Uterus (tissue), 4 donors: ENCODE measurements at places on chromosomes 3 and 15. TPM values are rescaled to one million over a fixed set of nuclear protein-coding genes. Genes with fewer than 3 reads are reported as not detected.

DNA sequence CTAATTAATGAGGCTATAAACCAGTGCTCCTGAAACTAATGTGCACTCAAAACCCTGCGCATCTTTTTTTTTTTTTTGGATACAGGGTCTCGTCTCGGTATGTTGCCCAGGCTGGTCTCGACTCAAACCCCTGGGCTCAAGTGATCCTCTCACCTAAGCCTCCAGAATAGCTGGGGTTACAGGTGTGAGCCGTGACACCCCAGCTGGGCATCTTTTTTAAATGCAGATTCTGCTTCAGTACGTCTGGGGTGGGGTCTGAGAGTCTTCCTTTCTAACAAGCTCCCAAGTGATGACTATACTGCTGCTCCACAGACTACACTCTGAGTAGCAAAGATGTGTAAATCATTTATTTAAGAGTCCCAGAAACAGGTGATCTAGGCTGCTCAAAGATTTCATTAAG, 73.0 kb downstream of the BFSP2 start:
- no peaks in the 10 kb centered on the region for H3K4me1 ChIP-seq
- no peak overlapping the region for H3K4me3 ChIP-seq
- DNase-seq, result no peak
- H3K27me3 ChIP-seq, result no peaks in the 10 kb centered on the region

- no peaks in the 10 kb centered on the region for H3K27me3 ChIP-seq
- no peak for DNase-seq
- no peak overlapping the region for H3K4me3 ChIP-seq
- H3K4me1 ChIP-seq, result no peaks in the 10 kb centered on the region
- no peak overlapping the region for H3K27ac ChIP-seq
Measured at GRCh38 chr3:53593611-53594010, 99.2 kb downstream of the CACNA1D start.

- no peaks in the 10 kb centered on the region for H3K36me3 ChIP-seq
- no peak for DNase-seq
- no peak overlapping the region for H3K4me3 ChIP-seq
- H3K27me3 ChIP-seq, result no peaks in the 10 kb centered on the region
- H3K27ac ChIP-seq, result peak overlapping the region; percentile 18
Measured at GRCh38 chr3:9230596-9230995, 18.9 kb downstream of the SRGAP3 start.

GRCh38 chr3:157607826-157608405, 104.7 kb upstream of the VEPH1 start:
- H3K36me3 ChIP-seq, result no peaks in the 10 kb centered on the region
- no peak overlapping the region for H3K27ac ChIP-seq
- no peak overlapping the region for H3K4me3 ChIP-seq
- no peaks in the 10 kb centered on the region for H3K27me3 ChIP-seq
- no peak for DNase-seq

DNA sequence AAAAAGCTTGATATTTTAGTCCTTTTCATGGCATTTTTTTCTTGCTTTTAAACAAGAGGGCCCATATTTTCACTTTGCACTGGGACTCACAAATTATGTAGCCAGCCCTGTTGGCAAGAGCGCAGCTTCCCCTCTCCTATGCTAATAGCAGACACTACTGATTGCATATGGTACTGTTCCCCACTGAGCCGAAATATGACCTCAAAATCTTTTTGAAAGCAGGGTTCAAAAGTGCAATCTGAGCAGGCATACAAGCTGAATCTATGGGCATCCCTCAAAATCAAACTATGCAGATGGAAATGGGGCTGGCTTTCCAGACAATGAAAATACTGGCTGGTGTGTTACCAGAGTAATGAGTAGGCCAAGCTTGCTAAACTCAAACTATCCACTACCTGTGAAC, 225.2 kb upstream of the SETMAR start:
- H3K27me3 ChIP-seq, result no peaks in the 10 kb centered on the region
- no peaks in the 10 kb centered on the region for H3K4me1 ChIP-seq
- H3K36me3 ChIP-seq, result no peaks in the 10 kb centered on the region
- no peak for DNase-seq
- H3K4me3 ChIP-seq, result no peak overlapping the region
- no peak overlapping the region for H3K27ac ChIP-seq

- H3K27ac ChIP-seq, result no peak overlapping the region
- H3K4me3 ChIP-seq, result no peak overlapping the region
- H3K27me3 ChIP-seq, result no peaks in the 10 kb centered on the region
Measured at GRCh38 chr3:135141672-135142071, 346.6 kb downstream of the EPHB1 start.

DNA sequence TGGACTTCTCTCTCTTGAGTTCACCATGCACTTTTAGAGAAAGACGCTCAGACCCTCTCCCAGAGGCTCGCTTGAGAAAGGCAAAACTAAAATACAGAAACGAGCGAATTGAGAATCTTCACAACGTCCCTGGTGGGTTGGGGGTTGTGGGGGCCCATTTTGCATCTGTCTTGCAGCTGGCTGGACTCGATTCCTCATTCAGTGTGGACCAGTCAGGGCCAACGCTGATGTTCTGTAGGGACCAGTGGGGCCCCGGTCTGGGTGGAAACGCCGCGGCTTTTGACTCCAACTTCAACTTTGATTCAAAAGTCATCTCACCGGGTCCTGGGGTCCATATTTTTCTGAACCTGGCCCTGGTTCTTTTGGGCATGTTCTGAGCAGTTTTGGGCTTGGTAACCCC, 68.1 kb downstream of the SLC6A6 start:
- no peak for DNase-seq
- H3K4me3 ChIP-seq, result no peak overlapping the region
- H3K36me3 ChIP-seq, result no peaks in the 10 kb centered on the region
- H3K27me3 ChIP-seq, result no peaks in the 10 kb centered on the region
- peaks cover 19% of the 10 kb centered on the region for H3K4me1 ChIP-seq

GRCh38 chr3:12266038-12266437, 22.8 kb upstream of the PPARG start:
- H3K27ac ChIP-seq, result peak overlapping the region; percentile 3
- H3K4me3 ChIP-seq, result no peak overlapping the region
- no peak for DNase-seq
- H3K27me3 ChIP-seq, result no peaks in the 10 kb centered on the region
- H3K4me1 ChIP-seq, result no peaks in the 10 kb centered on the region

- DNase-seq, result no peak
- peak overlapping the region; percentile 66 for H3K27ac ChIP-seq
- H3K27me3 ChIP-seq, result no peaks in the 10 kb centered on the region
- no peaks in the 10 kb centered on the region for H3K36me3 ChIP-seq
Measured at GRCh38 chr3:42022355-42022754, 60.5 kb upstream of the ULK4 start.

DNA sequence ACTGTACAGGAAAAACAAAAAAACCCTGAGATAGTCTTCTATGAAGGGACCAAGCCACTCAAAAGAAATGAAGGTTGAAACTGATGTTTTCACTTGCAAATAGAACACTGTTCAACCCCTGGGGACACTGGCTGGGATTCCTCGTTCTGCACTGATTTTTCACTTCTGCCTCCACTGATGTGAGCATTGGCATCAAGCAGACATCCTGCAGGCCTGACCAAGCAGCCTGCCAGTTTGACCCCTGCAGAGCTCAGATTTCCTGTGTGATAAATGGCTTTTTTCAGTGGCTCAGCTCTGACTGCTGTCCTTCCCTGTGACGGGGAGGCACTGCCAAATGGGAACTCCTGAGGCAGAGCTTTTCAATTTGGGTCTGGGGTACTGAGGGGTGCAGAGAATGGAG, 50.0 kb downstream of the RASGRP1 start:
- no peaks in the 10 kb centered on the region for H3K36me3 ChIP-seq
- H3K27ac ChIP-seq, result no peak overlapping the region
- no peaks in the 10 kb centered on the region for H3K4me1 ChIP-seq

- DNase-seq, result no peak
- H3K36me3 ChIP-seq, result no peaks in the 10 kb centered on the region
- H3K4me1 ChIP-seq, result no peaks in the 10 kb centered on the region
- H3K27me3 ChIP-seq, result no peaks in the 10 kb centered on the region
Measured at GRCh38 chr3:98581474-98581873, 11.9 kb downstream of the CPOX start.

DNA sequence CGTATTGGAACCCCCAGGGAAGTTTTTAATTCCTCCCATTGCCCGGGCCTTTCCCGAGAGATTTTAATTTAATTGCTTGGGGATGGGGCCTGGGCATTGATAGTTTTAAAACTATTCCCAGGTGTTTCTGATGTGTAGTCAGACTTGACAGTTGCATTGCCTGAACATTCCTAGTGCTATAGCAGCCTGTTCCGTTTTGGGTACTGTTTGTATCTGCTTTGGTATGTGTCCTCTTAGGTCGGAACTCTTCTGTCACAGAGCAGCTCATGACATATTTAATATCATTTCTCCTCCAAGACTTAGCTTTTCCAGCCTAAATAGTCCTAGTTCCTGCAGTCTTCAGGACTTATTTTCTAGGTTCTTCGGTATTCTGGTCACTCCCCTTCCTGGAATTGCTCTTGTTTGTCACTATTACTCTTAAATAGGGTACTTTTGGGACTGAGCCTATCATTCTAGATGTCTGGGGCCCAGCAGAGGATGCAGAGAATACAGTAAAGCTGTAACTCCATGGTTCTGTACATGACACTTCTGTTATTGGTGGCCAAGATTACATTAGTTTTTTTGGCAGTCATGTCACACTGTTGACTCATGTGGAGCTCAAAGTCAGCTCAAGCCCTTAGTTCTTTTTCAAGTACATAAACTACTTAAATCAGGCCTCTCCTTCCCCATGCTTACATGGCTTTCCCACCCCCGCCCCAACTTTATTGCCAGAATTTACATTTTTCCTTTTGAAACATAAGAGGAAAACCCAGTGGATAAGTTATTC, 81.5 kb downstream of the BBX start:
- no peaks in the 10 kb centered on the region for H3K4me1 ChIP-seq
- no peaks in the 10 kb centered on the region for H3K27me3 ChIP-seq
- no peak overlapping the region for H3K4me3 ChIP-seq
- H3K27ac ChIP-seq, result no peak overlapping the region
- no peak for DNase-seq

DNA sequence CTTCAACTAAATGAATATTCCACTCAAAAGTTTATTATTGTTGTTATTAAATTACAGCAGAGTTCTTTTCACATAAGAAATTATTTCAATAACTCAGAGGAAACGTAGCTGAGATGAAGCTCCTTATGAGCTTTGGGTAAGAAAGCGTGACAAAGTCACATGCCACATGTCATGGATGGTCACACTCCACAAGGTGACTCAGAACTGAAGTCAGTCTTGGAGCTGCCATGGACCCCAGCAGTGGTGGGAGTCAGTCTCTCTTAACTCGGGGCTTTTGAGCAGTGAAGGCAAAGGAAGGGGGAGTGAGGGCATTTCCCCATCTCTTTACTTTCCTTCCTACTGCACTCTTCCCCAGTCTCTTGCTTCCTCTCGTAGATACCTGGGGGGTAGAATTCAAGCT, 87.5 kb upstream of the FAM3D start:
- H3K36me3 ChIP-seq, result no peaks in the 10 kb centered on the region
- H3K4me3 ChIP-seq, result no peak overlapping the region
- no peak for DNase-seq

DNA sequence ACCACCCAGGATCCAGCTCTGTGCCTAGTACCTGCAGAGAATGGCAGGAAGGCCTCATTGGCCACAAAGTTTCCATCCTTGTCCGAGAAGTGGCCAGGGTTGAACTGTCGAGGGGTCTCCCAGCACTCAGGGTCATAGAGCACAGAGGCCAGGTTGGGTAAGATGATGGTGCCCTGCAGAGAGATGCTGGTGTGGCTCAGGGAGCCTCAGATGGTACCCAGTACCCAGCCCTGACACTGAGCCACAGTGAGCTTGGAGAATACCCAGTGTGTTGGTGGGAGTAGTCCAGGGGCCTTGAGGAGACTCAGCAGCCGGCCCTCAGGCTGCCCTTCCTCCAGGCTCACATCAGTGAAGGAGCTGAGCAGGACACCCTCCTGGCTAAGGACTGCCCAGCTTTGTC, 11.5 kb upstream of the PARL start:
- H3K4me3 ChIP-seq, result no peak overlapping the region
- no peak overlapping the region for H3K27ac ChIP-seq
- no peak for DNase-seq
- no peaks in the 10 kb centered on the region for H3K4me1 ChIP-seq
- no peaks in the 10 kb centered on the region for H3K36me3 ChIP-seq

DNA sequence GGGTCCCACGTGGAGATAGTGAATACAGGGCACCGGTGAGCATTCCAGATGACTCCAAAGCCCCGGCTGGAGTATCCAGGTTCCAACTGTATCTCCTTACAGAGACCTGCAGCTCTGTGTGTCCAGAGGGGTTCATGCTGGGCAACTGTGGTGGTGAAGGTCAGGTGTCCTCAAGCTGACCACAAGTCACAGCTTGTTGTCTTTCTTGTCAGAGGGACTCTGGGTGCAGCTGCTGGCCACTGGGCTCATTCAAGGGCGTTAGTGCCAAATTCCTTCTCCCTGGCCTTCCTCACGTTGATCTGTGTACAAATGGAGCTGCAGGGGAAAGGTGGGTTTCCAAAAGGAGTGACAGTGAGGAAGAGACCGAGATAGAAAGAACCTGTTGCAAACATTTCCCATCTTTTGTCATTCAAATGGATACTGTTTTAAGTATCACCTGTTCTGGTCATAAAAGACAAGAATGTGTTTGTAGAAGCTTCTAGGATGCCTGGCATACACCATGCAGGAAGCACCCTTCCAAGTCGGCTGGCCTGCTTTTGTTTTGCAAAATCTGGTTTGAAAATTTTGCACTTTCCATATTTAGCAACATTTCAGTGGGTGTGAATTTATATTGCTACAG, 52.5 kb downstream of the CEMIP start:
- no peaks in the 10 kb centered on the region for H3K36me3 ChIP-seq
- no peak for DNase-seq
- no peak overlapping the region for H3K27ac ChIP-seq
- no peaks in the 10 kb centered on the region for H3K4me1 ChIP-seq

DNA sequence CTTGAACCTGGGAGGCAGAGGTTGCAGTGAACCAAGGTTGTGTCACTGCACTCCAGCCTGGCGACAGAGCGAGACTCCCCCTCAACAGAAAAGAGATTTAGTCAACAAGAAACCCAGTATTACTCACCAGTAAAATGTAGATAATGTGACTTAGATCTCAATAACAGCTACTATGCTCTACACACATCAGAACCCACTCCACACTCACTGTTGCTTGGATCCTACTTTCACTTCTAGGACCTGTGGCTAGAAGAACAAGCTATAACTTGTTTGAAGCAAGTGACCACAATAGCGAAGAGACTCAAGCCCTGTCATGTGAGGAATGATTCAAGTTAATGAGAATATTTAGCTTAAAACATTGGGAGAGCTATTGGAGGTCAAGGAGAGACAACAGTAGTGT, 100.7 kb downstream of the ANXA2 start:
- no peaks in the 10 kb centered on the region for H3K27me3 ChIP-seq
- H3K4me3 ChIP-seq, result no peak overlapping the region
- H3K36me3 ChIP-seq, result no peaks in the 10 kb centered on the region
- no peak for DNase-seq

- no peaks in the 10 kb centered on the region for H3K27me3 ChIP-seq
- no peak overlapping the region for H3K27ac ChIP-seq
- no peak for DNase-seq
- H3K4me1 ChIP-seq, result no peaks in the 10 kb centered on the region
- H3K4me3 ChIP-seq, result no peak overlapping the region
Measured at GRCh38 chr15:62840526-62841268, 201.8 kb upstream of the TPM1 start.

Gene CEP19
- total RNA-seq, result 1.7 TPM

Gene CHRFAM7A
- 0.59 TPM for total RNA-seq

Gene WDR48
- total RNA-seq, result 38.8 TPM

Gene BFSP2
- total RNA-seq, result not detected

Gene UROC1
- not detected for total RNA-seq

Gene DNAJB8
- not detected for total RNA-seq

Gene NR1I2
- 0.62 TPM for total RNA-seq

Gene SLC6A20
- total RNA-seq, result not detected

Gene PRICKLE2
- 53.5 TPM for total RNA-seq

Gene TBCCD1
- 13.2 TPM for total RNA-seq

Gene MESP2
- not detected for total RNA-seq

Gene SH2D7
- not detected for total RNA-seq

Gene HOMER2
- total RNA-seq, result 7.1 TPM
